DMS79 treated with DMSO at 0.1 percent for 48 hours (cell line): ENCODE measurements at places on chromosomes 11 and 22.

DNA sequence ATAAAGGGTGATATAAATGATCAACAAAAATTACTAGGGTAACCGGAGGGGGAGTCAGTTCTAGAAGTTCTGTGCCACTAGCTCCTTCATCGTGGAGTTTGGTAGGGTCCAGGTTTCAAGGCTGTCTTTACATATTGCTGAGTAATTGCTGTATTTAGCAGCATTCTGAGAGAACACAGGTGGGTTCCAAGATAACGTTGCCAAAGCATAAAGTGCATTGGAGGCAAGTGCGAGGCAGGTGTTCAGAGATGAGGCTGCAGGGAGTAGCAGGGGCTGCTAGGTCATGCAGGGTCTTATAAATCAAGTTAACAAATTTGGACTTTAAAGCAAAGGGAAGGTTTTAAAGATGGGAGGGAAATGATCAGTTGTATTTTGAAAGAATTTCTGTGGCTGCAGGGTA is 17.8 kb downstream of the SGSM3 start:
- DNase-seq, result no peak

DNA sequence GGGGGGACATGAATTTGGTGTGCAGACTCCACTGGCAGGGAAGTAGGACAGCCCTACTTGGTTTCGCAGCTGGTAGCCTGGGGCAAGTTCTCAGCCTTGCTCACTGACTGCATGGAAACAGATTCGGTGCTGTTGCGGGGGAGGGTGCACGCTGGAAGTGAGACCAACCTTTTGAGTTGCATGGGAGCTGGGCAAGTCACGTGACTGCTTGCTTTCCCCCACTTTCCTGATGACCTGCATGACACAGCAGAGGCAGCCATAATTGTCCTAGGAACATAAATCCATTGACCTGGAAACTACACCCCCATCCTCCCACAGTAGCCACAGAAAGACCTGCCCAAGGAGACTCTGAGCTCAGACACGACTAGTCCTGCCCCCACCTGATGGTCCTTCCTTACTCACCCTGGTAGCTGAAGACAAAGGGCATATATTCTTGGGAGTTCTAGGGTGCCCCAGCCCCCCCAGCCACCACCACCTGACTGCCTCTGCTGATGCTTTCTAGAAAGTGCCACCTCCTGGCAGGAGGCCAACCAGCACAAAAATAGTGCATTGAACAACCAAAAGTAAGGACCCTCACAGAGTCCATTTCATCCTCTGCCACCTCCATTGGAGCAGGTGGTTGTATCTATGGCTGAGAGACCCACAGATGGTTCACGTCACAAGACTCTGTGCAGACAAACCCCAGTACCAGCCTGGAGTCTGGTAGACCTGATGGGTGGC is 4.1 kb upstream of the HBG2 start:
- DNase-seq, result no peak

GRCh38 chr11:114846416-114846791 is 168.1 kb downstream of the NXPE2 start:
- DNase-seq, result peak; percentile 87

- DNase-seq, result no peak
Observed at GRCh38 chr22:34760276-34761008, 305.5 kb upstream of the ISX start.

DNA sequence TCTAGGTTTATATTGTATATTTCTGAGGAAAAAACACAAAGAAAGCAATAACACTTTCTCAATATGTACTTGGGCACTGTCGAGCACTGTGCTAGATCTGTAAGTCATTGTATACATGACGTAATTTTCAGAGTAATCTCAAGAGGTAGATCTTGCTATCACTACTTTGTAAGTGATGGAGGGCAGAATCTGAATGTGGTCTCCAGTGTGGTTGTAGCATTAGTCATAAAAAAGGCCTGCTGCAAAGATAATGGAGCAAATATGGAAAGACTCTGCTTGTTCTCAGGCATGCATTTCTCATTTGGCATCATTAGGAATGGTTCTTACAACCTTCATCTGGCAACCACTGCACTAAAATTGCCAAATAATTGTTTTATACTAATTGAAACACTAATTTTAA is 419.8 kb upstream of the CCDC179 start:
- DNase-seq, result no peak

- no peak for DNase-seq
Observed at GRCh38 chr22:28143961-28144745, 225.1 kb upstream of the PITPNB start.

DNA sequence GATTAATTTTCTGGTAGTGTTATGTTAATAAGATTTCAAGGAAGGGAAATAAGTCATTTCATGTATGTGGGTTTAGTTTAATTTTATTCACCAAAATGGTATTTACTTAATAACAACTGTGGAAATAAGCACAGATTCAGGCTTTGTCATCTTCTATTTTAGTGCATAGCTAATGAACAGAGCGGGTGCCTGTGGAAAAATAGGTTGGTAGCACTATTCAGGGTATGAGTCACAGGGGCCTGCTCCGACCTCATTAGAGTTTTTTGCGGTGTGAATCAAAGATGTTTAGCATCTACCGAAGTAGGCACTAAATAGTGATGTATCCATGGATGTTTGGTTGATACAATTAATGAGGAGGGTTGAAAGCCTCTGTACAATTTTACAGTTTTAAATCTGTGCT is 78.2 kb downstream of the FAT3 start:
- DNase-seq, result no peak

GRCh38 chr22:42680648-42681047 is 31.5 kb upstream of the CYB5R3 start:
- DNase-seq, result no peak

GRCh38 chr22:30054764-30055069 is 25.5 kb upstream of the HORMAD2 start:
- no peak for DNase-seq

DNA sequence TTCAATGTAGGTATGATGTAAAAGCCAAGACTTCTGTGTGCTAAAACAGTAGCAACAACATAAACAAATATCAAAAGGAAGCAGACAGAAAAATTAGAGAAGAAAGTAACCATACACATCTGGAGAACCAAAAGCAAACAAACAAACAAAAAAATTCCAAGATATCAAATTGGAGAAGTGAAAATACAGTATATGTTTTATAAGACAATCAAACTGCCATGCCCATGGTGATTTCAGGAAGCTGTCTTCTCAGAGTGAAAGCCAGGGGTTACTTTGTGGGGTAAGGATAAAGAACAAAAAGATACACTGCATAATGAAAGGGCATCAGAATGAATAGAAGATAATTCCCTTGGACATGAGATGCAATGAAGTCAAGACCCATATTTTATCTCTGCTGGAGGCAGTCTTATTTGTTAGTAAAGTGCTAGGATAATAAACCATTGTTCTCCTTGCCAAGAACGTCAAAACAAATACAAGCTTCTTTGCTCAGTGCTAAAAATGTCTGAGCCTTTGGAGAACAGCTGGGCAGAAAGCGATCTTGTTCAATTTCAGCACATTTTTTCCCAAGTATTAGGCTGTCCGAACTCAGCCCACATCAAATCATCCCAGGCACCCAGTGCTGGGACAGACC is 38.1 kb upstream of the LDLRAD3 start:
- no peak for DNase-seq

DNA sequence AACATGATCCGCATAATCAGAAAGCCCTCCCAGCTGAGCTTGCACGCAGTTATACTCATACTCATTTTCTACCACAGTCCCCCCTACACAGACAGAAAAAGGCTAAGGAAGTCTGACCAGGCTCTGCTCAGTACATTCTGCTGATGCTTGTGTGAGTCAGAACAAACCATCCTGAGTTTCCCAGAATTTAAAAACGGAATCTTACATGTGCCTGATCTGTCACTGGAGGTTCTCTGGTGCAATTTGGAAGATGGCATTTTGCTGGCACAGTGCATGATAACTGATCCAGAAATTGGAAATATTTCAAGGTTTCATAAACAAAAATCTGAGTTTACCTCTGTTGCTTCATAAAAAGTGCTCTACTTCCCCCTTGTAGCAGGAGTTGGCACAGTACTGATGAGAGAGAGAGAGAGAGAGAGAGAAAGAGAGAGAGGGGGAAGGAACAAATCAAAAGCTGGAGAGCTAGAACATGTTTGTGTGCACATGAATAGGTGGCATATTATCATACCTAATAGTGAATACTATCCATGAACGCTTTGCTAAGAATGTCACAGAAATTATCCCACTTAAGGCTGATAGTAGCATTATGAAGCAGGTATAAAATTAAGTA is 1085.3 kb downstream of the DLG2 start:
- no peak for DNase-seq

DNA sequence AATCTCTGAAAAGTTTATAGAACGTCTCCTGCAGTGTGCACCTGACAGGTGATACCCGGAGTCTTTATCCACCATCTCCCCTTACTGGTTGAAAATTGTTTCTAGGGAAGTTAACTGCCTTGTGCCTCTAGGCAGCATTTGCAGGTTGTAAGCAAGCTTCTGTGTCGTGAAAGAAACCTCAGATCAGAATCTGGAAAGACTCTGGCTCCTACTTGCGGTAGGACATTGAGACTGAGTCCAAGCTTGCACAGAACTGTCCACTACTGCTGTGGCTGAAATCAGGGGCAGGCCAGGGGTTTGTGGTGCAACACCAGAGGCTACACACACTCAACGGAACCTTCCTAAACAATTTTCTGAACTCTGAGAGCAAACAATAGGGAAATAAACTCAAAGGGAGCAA is 34.8 kb upstream of the MYOD1 start:
- no peak for DNase-seq

DNA sequence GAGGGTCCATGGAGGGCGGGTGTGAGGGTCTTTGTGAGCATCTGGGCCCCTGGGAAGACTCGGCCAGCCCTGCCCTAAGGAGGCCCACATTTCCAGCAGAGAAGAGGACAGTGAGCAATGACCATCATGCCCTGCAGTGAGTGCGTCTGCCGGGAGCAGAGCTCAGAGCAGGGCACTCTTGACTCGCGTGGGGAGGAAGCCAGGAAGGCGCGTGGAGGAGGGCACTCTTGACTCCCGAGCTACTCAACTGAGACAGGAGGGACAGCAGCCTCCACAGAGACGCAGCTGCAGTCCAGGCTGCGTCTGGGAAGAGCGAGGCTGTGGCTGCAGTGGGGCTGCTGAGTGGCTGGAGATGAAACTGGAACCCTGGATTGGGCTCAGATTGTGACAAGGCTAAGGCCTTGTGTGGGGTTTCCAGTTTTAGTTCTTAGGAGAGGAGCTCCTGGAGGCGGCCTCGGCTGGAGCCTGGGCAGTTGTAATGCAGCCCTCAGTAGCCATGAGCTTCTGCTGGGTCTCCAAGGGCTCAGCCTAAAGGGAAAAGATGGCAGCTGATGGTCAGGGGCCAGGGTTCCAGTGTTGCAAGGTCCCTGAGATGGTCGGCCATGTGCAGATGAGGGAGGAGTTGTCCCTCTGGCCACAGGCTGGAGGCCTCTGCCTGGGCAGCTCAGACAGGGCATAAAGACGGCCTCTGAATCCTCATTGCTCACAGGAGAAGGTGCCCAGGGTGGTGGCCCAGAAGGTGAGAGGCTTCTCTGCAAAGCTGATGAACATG is 264.7 kb upstream of the B3GAT1 start:
- DNase-seq, result no peak

- DNase-seq, result no peak
Observed at GRCh38 chr11:78474451-78474850, 56.8 kb upstream of the GAB2 start.
